Effector CD8-positive, alpha-beta T cell (primary cell): ENCODE measurements at places on chromosomes 12 and 14.

- no peak for DNase-seq
These were observed 106.4 kb upstream of the SRRM4 start for GRCh38 chr12:118874698-118875548.

DNA sequence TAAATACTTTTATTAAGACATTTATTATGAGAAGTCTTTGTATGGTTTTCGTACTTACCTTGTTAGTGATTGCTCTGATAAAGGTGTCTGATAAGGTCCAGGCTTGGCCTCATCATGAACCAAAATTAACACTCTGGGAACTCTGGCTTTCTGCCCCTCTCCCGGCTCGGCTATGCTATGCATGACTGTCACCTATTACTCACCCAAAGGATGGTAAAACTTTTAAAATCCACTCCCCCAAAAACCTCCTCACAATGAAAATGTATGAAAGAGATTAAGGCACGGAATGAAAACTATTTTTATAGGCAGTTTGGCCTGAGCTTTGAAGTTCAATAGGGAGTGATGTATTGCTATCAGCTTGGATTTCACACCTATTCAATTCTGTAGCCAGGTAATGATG lies 217.3 kb upstream of the TBX3 start:
- DNase-seq, result no peak

- no peak for DNase-seq
These were observed 8.2 kb upstream of the NTS start for GRCh38 chr12:85865890-85866289.

DNA sequence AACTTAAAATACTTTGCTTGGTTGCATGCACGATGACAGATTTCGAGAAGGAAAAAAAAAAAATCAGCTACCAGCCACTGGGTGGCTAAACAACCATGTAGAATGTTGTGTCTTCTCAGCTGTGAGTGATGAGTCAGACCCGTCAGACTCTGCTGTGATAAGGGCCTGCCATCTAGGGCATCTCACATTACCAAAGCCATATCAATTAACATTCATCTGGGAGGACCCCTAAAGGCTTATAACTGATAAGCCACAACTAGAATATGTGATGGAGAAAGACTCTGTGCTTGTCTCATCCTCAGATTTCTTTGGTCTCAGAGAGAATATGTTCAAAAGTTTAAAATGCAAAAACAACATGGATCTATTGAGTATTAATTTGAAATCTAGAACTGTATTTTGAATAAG lies 111.5 kb downstream of the PAX9 start:
- DNase-seq, result no peak

GRCh38 chr12:69534389-69534822 lies 50.9 kb upstream of the CCT2 start:
- no peak for DNase-seq

GRCh38 chr12:44780221-44780790 lies 95.8 kb downstream of the NELL2 start:
- DNase-seq, result no peak

- no peak for DNase-seq
These were observed 1162.1 kb upstream of the USP15 start for GRCh38 chr12:61098031-61098580.

GRCh38 chr14:29527286-29527685 lies 400.4 kb downstream of the PRKD1 start:
- DNase-seq, result no peak

DNA sequence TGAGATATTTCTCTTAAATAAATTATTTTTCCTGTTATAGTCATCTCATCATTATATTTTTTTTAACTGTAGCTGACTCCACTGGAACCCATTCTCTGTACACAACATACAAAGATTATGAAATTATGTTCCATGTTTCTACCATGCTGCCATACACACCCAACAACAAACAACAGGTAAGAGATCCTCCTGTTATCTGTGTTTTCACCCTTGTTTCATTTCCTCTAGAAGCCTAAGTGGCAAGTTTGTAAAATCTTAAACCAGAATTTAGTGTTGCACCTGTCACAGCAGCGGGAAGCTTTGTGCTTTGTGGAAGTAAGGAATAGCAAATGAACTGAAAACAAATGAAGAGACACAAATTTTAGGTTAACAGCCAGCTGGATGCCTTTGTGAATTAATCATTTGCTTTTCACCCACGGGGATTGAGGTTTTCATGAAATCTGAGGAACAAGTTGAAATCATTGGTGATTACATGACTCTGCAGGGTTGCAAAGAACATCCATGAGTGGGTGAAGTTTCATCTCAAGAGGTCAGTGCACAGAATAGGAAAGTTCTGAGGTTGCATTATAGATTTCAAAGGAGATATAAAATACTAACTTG lies 273.9 kb upstream of the RGS6 start:
- no peak for DNase-seq
